ENCODE measurements at places on chromosomes 13 and 19.
A peak's percentile ranks its signal among the peaks of the same experiment; 100 is the strongest.

GRCh38 chr13:40271271-40271885 lies 395.1 kb downstream of the FOXO1 start:
- no peak for DNase-seq

DNA sequence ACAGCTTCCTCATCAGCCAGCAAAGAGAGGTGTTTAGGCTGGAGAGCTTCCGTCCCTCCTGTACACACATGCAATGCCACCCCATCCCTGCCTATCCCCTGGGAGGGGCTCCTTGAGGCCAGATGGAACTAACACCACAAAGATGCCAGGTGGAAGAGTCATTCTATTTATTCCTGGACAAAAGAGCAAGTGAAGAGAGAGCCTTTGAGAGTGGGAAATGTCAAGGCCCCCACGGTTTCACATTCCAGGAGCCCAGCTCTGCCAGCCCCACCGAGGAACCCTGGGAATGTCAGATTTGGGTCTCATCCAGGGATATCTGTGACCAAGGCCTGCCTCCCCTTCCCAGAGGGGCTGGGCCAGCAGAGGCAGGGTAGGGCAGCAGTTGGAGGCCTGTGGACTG lies 30.8 kb upstream of the IGFL1 start:
- no peak for DNase-seq

- DNase-seq: no peak
Measured at GRCh38 chr13:45301263-45301662, 39.7 kb downstream of the TPT1 start.

DNA sequence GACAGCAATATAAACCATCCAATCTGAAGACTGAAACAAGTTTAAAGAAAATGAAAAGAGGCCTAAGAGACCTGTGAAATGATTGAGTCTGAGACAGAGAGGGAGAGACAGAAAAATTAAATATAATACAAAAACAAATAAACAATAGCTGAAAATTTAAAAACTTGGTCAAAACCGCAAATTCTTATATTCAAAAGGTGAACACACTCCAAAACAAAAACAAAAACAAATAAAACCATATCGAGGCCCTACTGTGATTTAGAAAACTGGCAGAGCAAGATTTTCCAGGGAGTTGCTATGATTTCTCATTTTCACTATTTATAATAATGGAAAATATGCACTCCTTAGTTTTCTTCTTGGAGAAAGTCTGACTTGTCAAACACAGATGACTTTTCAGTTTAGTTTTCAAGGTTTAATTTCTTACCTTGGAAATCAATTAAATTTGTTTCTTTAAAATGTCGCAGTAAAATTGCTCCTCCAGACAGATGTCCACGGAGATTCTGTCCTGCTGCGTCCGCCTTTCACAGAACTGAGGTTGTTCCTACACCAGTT lies 1420.3 kb downstream of the UQCRFS1 start:
- no peak for DNase-seq

DNA sequence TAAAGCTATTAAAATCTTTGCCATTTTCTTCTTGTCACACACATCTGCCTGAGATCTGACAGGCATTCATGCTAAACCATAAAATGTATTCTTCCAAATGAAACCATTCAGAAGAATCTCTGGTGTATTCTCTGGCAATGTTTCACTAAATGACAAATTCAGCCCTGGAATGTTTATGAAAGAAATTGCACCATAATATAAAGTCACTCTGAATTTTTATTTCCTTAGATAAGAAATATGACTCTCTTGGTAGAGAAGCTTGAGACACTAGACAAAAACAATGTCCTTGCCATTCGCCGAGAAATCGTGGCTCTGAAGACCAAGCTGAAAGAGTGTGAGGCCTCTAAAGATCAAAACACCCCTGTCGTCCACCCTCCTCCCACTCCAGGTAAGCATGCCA lies 14.3 kb downstream of the OLFM4 start:
- DNase-seq: no peak

DNA sequence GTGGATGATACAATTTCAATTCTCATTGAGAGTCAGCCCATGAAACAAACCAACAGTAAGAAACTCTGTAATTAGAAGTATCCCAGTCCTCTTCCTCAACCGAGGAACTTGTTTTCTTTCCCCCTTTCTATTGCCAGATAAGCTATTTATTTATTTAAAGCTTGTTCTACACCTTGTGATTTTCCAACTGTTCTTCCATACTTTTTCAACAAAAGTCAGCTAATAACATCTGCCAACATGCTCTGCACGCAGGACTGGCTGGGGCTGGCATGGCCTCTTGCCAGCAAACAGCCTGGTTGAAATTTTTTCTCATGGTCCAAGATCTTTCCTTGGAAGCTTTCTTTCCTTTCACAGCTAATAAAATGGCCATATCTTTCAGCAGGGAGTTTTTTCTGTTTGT lies 2.9 kb upstream of the IRS2 start:
- DNase-seq: no peak

- no peak for DNase-seq
Measured at GRCh38 chr13:28022848-28023518, 34.5 kb upstream of the URAD start.

GRCh38 chr13:108915634-108916512 lies 286.5 kb downstream of the MYO16 start:
- peak; percentile 13 for DNase-seq

- no peak for DNase-seq
Measured at GRCh38 chr13:41610404-41610803, 153.1 kb downstream of the RGCC start.

- DNase-seq: no peak
Measured at GRCh38 chr13:113047587-113047986, 58.0 kb upstream of the F7 start.

DNA sequence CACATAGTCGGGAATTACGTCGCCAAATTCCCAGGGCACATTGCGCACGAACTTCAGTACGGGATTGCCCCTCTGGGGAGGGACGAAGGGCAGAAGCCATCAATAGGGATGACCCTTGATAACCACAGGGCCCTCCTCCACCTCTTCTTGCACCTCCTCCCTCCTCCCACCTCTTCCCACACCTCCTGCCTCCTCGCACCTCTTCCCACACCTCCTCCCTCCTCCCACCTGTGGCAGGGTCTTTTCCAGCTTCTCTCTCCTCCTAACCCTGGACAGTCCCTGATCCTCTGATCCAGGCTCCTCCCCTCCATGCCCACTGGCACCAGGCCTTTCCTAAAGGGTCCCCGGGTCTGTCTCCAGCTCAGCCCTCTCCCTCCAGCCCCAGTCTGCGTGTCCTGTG lies 3.4 kb downstream of the ERCC1 start:
- DNase-seq: no peak

DNA sequence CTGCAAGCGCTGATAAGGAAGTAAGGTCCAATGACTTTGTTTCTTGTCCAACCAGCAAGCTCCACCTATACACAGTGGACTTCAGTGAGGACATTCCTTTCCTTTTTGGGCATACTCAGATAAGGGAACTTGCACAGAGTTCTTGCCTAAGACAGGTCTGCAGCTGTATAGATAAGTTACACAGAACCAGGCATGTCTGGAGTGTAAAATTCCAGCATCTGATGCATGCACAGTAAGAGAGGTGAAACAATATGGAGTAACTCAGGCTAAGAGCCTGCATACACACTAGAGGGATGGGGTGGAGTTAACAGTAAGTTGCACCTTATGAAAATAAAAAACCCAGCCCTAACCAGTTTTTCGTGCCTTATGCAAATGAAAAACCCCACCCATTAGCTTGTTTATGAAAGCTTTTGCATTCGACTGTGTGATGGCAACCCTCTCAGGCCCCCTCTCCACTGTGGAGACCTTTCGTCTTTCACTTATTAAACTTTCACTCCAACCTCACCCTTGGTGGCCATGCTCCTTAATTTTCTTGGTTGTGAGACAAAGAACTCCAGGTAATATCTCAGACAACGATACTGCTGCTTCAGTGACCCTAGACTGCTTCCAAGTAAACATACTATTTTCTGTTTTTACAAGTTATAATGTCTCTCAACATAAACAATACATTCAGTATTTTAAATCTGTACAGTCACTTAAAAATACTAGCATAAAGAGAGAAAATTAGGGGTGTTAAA lies 2859.0 kb upstream of the PCDH20 start:
- DNase-seq: no peak

- DNase-seq: no peak
Measured at GRCh38 chr19:48174445-48175030, 4.1 kb downstream of the ZSWIM9 start.

DNA sequence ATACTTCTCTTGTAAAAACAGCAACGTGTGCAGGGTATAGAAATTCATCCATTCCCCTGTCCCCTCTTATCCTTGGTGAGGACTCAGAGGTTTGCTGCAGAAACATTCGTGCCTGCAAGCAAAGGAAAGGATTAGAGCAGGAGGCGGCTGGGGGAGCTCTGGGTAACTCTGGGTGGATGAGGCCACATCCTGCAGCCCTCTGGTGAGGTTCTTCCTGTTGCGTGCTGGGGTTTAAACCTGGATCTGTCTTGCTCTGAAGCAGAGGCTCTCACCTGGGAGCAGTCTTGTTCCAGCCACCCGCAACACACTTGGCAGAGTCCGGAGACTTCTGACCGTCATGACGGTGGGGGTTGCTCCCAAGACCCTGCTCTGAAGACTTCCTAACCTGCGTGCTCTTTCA lies 69.2 kb downstream of the ATP11A start:
- DNase-seq: no peak

GRCh38 chr19:35908973-35909683 lies 1.0 kb upstream of the TYROBP start:
- DNase-seq: no peak

- DNase-seq: no peak
Measured at GRCh38 chr13:28185256-28185655, 46.9 kb downstream of the PAN3 start.

DNA sequence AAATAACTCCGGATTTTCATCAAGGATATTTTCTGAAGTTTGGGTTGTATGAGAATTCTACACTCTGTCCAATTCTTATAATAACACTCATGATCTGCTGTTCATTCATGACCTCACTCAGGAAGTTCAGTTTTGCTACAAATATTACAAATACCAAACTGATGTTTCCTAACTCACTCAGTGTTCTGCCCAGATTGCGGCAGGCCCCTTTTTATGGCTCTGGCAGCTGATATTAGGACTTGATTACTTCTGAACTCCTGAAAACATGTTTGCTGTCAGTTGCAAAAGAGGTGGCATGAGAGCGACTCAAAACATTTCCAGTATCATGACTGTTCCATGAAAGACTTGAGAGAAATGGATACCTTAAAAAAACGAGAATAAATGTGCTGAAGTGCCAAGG lies 188.0 kb downstream of the RGCC start:
- DNase-seq: peak; percentile 27

- DNase-seq: no peak
Measured at GRCh38 chr13:46010148-46010547, 42.4 kb downstream of the ZC3H13 start.

- DNase-seq: no peak
Measured at GRCh38 chr13:43360171-43360570, 336.8 kb downstream of the DNAJC15 start.

GRCh38 chr13:28489524-28489931 lies 5.4 kb downstream of the FLT1 start:
- no peak for DNase-seq

DNA sequence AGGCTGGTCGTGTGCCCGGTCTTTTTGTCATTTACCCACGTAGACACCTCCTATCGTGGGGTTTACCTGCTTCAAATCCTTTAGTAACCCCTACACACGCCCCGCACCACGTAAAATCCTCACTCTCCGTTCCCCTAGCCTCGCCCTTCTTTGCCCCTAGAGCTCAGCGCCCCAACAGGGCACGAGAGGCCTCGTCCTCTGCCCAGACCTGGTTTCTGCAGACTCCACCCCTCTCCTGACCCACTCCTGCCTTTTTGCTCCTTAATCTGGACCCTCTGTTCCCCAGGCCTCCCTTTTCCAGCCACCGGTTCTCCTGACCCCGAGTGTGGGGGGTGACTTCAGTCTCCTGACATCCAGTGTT lies 412 bp downstream of the ZNF528 start:
- DNase-seq: peak; percentile 2

- DNase-seq: no peak
Measured at GRCh38 chr13:49530457-49530856, 34.7 kb downstream of the PHF11 start.

GRCh38 chr13:110807546-110807945 lies 94.0 kb downstream of the ING1 start:
- no peak for DNase-seq

- DNase-seq: no peak
Measured at GRCh38 chr19:42469311-42470235, 26.8 kb upstream of the CXCL17 start.

DNA sequence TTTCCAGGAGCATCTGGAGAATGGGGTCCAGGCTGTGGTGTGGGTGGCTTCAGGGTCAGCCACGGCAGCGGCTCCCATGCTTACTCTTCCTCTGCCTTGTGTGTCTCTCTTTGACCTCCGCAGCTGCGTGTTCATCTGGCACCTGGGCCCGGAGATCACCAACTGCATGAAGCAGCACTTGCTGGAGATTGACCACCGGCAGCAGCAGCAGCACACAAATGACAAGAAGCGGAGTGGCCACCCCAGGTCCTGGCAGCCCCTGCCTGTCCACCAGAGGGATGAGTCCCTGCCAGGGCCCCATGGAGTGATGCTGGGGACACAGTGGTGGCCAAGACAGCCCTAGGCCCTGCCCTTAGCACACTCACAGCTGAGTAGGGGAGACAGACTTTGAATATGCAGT lies 18.4 kb upstream of the OVOL3 start:
- DNase-seq: no peak

Measured in HuH-7 (cell line).